ENCODE measurements at places on chromosomes 1 and 21.

GRCh38 chr1:177848577-177848976 lies 121.3 kb downstream of the SEC16B start:
- no peak overlapping the region for H3K4me3 ChIP-seq
- H3K4me1 ChIP-seq, result no peaks in the 10 kb centered on the region
- no peak overlapping the region for H3K27ac ChIP-seq
- no peaks in the 10 kb centered on the region for H3K36me3 ChIP-seq
- peaks cover 18% of the 10 kb centered on the region for H3K27me3 ChIP-seq

GRCh38 chr1:150987924-150988323 lies 5.8 kb downstream of the ANXA9 start:
- no peaks in the 10 kb centered on the region for H3K27me3 ChIP-seq
- no peaks in the 10 kb centered on the region for H3K36me3 ChIP-seq
- no peak overlapping the region for H3K4me3 ChIP-seq
- DNase-seq, result no peak

DNA sequence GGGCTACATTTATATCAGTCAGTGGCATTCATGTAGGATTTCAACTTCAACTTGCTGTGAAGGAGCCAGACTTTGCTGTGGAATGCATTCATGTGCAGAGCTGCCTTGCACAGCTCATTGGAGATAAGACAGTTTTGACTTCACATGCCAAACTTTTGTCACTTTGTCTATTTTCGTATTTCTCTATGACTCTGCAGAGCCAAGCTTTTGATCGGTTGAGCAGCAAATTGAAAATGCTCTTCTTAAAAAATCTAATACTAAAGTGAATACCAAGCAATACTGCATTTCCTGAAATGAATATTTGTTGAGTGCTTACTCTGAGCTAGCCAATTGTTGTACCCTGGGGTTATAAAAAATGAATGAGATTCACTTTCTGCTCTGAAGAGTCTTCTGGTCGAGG lies 388.7 kb downstream of the ST6GALNAC3 start:
- H3K27me3 ChIP-seq, result no peaks in the 10 kb centered on the region
- H3K4me1 ChIP-seq, result peaks cover 5% of the 10 kb centered on the region
- DNase-seq, result no peak

GRCh38 chr1:151293093-151293492 lies 11.0 kb downstream of the ZNF687 start:
- no peaks in the 10 kb centered on the region for H3K4me1 ChIP-seq
- no peaks in the 10 kb centered on the region for H3K27me3 ChIP-seq
- no peak for DNase-seq
- peaks cover 18% of the 10 kb centered on the region for H3K36me3 ChIP-seq
